ENCODE measurements at places on chromosomes 1 and 21.

DNA sequence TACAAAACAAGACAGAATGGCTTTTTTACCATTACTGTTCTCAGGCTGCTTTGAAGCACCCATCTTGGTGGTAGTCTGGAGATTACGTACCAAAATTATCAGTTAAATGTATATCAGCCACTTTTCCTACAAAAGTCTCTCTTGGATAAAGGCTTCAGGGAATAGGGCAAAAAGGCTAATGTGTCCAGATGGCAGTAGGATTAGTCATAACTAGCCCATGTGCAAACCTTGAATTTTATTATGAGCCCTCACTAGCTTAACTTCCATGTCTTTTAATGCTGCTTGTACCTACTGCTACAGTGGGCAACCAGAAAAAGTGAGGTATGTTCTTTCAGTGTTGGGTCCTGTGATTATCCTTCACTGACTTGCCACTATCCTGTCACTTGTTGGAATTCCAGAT lies 51.0 kb downstream of the PLPPR4 start:
- no peak for DNase-seq

DNA sequence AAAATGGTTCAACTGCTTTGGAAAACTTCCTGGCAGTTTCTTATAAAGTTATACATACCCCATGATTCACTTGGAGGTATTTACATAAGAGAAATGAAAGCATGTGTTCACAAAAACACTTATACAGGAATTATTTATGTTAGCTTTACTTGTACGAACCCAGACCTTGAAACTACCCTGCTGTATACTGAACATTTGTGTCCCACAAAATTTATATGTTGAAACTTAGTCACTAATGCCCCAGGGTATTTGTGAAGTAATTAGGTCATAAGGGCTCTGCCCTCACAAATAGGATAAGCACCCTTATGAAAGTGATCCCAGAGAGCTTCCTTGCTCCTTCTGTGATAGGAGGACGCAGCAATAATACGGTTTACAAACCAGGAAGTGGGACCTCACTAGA lies 42.7 kb upstream of the B3GALT2 start:
- DNase-seq = peak; percentile 50

DNA sequence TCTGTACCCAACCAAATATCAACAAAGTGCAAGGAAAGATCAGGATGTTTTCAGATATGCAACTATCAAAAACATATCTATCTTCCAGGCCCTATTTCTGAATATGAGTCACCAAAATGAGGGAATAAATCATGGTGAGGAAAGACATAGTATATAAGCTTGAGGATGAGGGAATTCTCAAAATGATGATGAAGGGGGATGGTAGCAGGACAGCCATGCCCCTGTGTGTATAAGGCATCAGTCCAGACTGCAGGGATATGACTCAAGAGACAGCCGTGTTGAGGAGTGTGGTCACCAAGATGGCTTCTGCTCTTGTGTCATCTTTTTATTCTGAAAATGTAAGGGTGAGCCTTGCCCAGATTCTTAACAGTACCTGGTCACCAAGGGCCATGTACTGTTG lies 4.4 kb upstream of the WDR64 start:
- DNase-seq = peak; percentile 76

DNA sequence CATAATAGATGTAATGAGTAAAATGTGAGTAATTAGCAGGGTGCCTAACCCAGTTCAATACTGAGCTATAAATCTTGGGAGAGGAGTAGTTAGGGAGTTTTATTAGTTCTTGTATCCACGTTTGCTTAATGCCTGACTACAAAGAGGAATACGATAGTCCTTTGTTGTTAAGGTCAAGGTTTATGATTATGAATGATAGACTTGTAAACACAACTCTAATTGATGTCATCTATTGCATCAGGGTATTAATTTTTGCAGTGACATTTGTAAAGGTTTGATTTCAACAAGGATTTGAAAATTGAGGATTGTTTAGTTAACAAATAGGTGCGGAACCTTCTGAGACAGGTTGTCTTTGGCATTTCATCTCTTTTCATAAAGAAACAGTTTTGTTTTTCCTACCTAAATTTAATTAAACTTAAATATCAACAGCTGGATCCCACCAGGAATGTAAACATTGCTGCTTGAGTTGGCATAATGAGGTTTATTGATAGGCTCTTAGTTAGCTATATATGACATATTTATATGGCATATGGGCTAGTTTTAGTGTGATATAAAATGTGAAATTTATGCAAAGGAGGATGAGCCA lies 9.7 kb downstream of the SOAT1 start:
- no peak for DNase-seq

DNA sequence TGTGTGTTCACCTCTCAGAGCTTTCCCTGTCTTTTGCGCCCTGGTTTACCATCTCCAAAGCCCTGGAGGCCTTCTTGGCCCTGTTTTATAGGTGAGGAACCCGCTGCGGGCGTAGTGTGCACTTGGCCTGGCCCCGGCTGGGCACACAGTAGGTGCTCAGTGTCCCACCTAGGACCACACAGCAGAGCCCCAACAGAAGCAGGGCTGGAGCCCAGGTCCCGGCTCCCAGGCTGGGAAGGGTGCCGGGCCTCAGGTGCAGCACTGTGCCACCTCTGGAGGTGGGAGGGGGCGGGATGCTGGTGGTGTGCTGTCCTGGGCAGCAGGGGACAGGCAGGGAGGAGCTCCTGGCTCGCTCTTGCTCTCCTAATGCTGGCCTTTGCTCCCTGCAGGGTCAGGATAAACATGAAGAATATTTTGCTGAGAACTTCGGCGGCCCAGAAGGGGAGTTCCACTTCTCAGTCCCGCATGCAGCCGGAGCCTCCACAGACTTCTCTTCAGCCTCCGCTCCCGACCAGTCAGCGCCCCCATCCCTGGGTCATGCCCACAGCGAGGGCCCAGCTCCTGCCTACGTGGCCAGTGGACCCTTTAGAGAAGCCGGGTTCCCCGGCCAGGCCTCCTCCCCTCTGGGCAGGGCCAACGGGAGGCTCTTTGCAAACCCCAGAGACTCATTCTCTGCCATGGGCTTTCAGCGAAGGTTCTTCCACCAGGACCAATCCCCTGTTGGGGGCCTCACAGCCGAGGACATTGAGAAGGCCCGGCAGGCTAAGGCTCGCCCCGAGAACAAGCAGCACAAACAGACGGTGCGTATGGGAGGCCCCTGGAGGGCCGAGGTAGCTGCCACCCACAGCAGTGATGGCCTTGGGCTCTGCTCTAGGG lies 24.8 kb downstream of the COQ8A start:
- no peak for DNase-seq

Data from MCF 10A (cell line).